H4 (cell line): ENCODE measurements at places on chromosomes 5 and 9. TPM values are rescaled to one million over a fixed set of nuclear protein-coding genes. Genes with fewer than 3 reads are reported as not detected.

- no peak for DNase-seq
Measured at GRCh38 chr9:137044502-137045177, 1.3 kb downstream of the NPDC1 start.

- no peak for DNase-seq
Measured at GRCh38 chr5:5499442-5499841, 77.0 kb downstream of the ICE1 start.

DNA sequence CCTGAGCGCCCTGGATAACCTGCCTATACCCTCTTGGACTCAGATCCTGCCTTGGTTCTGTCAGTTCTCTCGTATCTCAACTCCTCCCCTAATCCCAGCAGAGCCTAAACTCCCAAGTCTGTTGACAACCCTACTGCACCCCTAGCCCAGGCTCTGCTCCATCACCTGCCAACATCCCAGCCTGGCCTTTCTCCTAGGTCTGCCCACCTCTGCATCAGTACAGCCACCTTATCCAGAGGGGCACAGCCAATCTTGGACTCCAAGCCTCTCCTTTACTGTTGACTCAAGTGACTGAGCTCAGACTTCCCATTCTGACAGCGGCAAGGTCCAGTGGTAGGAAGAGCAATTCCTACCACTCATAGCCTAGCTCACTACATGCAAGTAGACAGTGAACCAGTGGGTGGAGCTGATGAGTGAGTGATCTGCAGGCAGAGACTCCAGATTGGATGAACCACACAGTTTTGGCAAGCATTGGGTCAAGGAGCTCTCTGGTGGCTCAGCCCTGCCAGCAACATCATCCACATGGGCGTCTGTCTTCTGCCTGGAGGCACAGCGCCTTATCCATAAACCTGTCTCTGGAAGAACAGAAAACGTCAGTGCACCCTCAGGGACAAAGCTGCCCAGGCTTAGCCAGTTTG is 26.5 kb downstream of the TRMO start:
- peak; percentile 35 for DNase-seq

DNA sequence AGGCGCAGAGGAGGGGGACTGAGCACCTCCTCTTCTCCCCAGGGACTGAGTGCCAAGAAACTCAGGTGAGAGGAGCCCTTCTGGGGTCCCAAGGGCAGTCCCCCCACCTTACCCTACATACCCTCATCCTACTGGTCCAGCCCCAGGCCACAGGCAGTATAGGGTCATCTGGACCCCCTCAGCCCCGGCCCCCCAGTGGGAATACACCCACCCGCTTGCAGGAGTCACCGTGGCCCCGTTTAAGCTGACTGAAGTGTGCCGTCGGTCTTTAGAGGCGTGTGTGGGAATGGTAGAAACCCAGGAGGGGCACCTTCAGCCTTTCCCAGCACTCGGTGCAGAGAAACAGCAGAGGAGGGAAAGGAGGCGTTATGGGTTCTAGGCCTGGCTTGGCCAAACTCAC is 30.8 kb downstream of the COL15A1 start:
- DNase-seq = no peak

Gene SPINK5
- 0.10 TPM in 1 of 2 replicates, not detected in the other for total RNA-seq

Gene CEL
- total RNA-seq = 0.06 and 0.14 TPM in 2 replicates

Gene POLR1E
- 57.2 and 59.7 TPM in 2 replicates for total RNA-seq
